NCI-H748 treated with DMSO at 0.1 percent for 48 hours (cell line): ENCODE measurements at places on chromosomes 4 and X.

GRCh38 chrX:8879750-8880149 lies 78.6 kb upstream of the FAM9A start:
- DNase-seq: no peak

DNA sequence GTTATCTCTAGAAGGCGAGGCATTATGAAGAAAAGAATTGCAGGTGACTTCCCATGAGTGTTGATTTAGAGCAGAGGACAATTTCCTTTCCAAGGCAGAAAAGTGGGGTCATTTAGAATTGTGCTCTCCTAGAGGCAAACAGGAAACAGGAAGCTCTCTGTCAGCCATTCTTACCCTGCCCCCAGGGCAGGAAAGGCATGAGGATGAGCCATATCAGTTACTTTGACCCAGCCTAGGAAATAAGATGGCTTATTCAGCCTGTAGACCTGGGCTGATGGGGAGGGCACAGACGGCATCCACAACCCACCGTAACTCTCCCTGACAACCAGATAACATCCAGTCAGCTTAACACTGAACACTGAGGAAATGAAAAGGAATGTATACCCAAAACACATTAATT lies 88.8 kb upstream of the KDR start:
- DNase-seq: peak; percentile 8

- DNase-seq: no peak
These were observed 236.2 kb downstream of the EVC2 start for GRCh38 chr4:5472160-5472591.

DNA sequence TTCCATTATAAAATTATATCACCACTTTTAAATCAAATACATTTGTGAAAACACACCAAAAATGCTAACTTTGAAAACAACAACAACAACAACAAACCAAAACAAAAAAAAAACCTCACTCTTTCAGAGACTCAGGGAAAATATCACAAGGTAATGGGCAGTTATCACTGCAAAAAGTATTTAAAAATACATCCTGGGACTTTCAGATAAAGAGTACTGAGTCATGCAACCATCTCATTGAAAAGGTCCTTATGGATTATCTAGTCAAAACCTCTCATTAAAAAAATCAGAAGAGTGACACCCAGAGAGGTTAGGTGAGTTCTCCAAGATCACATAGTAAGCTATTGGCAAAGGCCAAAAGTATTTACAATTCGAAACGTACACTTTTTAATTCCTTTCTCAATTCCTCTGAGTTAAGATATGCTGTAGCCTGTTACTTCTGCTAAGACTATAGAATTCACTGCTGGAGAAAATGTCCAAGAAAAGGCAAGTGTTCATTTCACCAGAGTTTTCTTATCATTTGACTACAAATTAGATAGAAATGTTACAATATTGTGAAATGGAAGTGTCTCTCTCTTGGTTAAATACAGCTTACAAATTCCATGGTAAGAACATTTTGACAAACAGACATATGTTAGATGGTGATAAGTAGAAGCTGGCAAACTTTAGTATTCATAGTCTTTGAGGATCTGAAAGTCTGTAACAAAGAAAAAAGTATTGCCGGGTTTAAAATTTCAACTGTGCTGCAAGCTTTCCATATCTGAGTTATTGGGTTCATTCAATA lies 9.3 kb downstream of the STX18 start:
- DNase-seq: no peak

GRCh38 chr4:38560768-38561558 lies 103.0 kb upstream of the KLF3 start:
- DNase-seq: no peak

- no peak for DNase-seq
These were observed 56.9 kb upstream of the TADA2B start for GRCh38 chr4:6986072-6986780.

- DNase-seq: no peak
These were observed 341.0 kb upstream of the GATB start for GRCh38 chr4:152101556-152102435.

DNA sequence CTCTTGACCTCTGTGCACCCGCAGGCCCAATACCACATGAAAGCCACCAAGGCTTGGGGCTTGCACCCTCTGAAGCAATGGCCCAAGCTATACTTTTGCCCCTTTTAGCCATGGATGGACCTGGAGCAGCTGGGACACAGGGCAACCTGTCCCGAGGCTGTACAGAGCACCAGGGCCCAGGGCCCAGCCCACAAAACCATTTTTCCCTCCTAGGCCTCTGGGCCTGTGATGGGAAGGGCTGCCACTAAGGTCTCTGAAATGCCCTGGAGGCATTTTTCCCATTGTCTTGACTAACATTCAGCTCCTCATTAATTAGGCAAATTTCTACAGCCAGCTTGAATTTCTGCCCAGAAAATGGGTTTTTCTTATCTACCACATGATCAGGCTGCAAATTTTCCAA lies 79.9 kb upstream of the GABRA3 start:
- no peak for DNase-seq

DNA sequence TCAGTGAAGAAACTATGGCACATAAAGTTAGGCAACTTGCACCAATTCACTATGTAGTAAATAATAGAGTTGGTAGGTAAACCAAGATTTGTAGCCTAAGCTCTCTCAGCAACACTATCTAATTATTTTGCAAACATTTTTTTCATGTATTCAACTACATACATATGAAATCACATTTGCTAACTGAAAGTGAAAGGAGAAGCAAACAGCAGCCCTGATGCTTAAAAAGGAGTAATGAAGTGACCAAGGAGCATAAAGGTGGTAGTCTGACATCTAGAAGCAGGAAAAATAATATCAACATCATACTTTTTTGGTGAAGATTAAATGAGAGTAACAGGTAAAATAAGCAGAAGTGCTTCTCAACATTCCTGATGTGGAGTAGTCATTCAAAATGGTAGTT lies 603.7 kb downstream of the GRXCR1 start:
- DNase-seq: no peak

GRCh38 chr4:385934-386707 lies 48.5 kb downstream of the ZNF141 start:
- no peak for DNase-seq

DNA sequence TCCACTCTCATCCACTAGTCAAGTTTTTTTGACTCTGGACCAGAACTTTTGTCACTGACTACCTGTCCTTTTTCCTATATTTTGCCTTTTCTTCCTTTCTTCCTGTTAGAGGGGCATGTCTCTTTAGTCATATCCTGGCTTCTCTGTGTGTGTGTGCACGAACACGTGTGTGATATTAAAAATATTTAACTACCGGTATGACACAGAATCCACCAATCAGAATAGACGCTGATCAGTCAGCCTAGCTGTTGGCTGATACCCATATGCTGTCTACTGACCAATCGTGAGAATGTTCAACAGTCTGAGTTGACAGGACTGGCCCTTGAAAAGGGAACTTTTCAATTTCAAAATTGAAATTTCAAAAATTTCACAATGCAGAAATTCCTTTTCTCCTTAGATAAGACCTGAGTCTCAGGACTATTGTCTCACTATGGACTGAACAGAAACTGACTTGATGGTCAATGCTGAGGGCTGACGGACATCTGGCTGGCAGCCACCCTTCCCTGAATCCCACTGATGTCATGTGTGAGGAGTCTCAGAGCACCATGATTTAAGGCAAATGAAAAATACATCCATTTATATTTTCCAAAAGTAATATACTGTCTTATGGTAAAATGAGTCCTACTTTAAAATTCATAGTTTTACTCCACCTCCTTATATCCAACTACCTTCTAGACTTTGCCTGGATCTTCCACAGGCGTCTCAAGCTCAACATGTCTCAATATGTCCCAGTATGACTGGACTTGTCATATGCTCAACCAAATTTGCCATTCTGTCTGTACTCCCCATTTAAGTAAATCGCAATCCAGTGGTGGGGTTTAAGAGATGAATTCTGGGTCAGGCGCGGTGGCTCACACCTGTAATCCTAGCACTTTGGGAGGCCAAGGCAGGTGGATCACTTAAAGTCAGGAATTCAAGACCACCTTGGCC lies 78.0 kb downstream of the CHRNA9 start:
- DNase-seq: no peak

- no peak for DNase-seq
These were observed 26.9 kb upstream of the GJB1 start for GRCh38 chrX:71195964-71196649.

DNA sequence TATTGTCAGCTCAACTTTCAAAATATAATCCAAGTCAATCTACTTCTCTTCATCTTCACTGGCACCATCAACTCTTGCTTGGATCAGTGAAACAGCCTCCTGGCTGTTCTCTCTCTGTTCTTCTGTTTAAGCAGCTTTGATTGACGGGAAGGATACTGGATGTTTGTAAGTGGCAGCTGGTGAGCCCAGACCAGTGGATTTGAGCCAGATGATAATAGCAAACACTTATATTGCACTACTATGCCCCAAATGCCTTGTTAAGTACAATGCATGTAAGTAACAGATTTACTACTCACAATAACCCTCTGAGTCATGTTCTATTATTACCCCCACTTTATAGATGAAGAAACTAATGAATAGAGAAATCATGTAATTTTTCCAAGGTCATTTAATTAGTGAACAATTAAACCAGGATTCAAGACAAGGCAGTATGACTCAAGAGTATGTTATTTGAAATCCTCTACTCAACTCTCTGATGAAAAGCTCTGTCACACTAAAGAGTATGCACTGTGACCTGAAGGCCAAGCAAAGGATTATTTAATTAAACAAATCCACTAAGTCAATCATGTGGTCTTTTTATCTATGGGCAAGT lies 44.8 kb downstream of the SPANXN3 start:
- DNase-seq: peak; percentile 48

GRCh38 chr4:148053298-148054003 lies 321.6 kb downstream of the ARHGAP10 start:
- DNase-seq: no peak

GRCh38 chrX:45001048-45001447 lies 128.1 kb downstream of the KDM6A start:
- no peak for DNase-seq

GRCh38 chr4:113375964-113376666 lies 326.7 kb downstream of the ANK2 start:
- no peak for DNase-seq

GRCh38 chrX:31420711-31421151 lies 348.9 kb upstream of the FTHL17 start:
- no peak for DNase-seq

- no peak for DNase-seq
These were observed 327.4 kb downstream of the PPP3CA start for GRCh38 chr4:101019941-101020401.

- DNase-seq: no peak
These were observed 399.0 kb downstream of the PABPC4L start for GRCh38 chr4:133802359-133803140.

DNA sequence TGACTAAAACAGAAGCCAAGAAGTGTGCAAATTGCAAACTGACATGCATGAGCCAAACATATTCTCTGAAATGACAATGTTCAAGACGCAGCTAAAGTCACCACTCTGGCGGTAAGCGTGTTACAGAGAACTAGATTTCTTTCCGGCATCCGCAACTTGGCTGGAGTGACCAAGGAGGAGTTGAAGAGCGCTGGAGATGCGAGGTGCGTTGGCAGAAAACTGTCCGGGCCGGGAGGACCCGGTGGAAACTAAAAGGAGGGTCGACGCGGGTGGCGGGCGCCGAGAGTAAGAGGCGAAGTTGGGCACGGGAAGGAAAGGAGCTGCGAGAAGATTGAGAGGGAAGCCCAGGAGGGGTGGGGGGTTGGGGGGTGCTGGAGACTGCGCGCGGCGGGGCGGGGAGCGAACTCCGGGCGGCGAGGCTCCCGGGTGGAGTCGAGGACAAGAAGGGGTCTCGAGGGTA lies 807 bp downstream of the SEL1L3 start:
- no peak for DNase-seq

DNA sequence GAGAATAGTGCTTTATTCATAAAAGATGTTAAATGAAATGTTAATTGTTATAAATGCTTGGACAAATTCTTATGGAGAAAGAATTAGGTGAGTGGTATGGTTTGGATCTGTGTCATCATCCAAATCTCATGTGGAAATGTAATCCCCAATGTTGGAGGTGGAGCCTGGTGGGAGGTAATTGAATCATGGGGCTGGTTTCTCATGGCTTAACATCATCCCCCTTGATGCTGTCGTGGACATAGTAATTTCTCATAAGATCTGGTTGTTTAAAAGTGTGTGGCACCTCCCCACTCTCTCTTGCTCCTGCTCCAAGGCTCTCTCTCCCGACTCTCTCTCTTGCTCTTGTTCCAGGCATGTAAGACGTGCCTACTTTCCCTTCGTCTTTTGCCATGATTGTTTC lies 22.5 kb downstream of the GYPE start:
- DNase-seq: no peak

- DNase-seq: no peak
These were observed 146.1 kb upstream of the NEIL3 start for GRCh38 chr4:177163532-177163931.

DNA sequence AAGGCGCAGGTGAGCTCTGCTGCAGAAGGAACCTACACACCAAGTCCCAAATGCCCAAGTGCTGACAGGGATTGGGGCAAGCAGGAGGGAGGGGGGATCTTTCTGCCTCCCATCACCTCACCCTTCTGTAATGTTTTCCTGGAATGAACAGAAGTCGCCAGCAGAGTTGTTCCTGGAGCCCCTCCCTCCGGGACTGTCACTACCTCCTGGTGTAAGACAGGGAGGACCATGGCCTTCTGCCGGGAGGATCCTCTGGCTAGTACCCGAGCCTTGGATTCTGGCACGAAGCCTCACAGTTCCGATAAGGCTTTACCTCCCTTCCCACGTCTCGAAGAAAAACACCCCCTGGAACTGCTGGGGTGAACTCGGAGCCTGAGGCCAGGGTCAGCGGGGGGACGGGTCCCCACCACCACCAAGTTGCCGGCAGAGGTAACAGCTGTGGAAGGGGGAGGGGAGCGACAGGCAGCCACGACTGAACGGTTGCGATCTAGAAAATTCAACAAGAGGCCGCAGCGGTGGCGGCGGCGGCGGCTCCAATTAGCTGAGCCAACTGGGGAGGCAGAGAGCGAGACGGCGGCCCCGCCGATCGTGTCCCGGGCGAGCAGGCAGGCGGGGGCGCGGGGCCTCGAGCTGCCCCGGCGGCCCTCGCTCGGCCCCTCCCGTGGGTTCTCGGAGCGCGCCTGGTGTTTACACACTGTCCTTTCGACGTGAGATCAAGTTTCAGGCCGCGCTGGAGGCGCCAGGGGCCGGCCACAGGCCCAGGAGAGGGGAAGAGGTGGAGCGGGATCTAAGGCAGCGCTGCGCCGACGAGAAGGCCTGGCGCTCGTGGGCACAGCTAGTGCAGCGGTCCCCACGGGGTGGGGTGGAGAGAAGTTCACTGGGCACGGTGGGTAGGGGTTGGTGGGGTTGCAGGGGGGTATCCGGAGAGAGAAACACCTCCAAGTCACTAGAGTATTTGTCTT lies 53.7 kb upstream of the BCOR start:
- peak; percentile 51 for DNase-seq

DNA sequence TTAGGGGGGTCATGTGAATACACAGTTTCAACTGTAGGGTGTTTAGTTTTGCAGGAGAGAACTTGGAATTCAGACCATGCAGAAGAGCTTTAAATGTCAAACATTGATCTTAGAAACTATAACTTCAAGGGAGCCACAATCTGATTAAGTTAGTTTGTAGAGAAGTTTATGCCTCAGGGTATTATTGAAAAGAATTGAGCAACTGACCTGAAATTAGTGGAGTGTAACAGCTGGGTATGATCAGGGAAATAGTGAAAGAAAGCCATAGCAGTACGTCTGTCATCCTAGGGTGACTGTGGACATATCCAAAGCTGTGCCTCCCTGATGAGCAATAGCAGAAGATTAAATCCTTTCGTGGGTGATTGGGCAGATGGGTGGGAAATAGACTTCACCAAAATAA lies 63.8 kb downstream of the FAM47B start:
- DNase-seq: no peak

- no peak for DNase-seq
These were observed 35.6 kb downstream of the ATG4A start for GRCh38 chrX:108127152-108127551.
